Activated CD8-positive, alpha-beta T cell treated with anti-CD3 and anti-CD28 coated beads, Interleukin-2, amount 10 ng/mL, durations not matched to agents 7 days and 5 days (primary cell): ENCODE measurements at places on chromosomes 3 and 15.
A peak's percentile ranks its signal among the peaks of the same experiment; 100 is the strongest.

DNA sequence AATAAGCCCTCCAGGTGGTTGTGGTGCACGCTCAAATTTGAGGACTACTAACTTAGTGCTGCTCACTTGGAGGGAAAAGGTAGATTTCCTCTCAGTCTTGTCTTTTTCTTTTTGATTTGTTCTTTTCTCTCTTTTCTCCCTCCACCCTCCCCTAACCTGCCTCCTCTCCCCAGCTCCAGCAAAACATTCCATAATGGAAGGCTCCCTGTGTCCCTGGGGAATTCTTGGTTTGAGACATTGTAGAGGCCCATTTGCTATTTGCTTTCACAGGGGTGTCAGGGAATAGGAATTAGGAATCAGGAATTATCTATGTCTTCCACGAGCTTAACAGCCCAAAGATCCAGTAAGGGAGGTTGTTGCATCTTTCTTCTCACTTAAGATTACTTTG is 136.8 kb upstream of the UMPS start:
- no peak for DNase-seq
- H3K36me3 ChIP-seq: no peaks in the 10 kb centered on the region
- H3K4me1 ChIP-seq: peaks cover 17% of the 10 kb centered on the region
- no peak overlapping the region for H3K4me3 ChIP-seq

DNA sequence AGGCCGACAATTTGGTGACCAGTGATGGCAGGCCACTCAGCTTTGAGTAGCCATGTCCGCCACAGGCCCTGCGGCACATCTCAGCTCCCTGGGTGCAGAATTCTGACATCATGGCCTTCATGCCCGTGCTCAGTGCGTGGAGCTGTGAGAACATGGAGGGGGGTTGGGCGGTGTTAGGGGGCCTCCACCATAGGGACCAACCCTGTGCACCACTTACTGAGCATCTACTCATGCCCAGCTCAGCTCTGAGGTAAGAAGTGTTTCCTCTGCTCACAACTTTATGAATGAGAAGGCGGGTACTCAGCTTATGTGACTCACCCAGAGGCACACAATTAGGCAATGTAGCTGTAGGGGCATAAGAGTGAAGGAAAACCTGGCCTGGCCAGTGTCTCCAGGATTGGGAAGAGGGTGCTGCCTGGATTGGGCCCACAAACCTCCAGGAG is 10.5 kb downstream of the ACOX2 start:
- no peak overlapping the region for H3K27ac ChIP-seq
- H3K4me1 ChIP-seq: no peaks in the 10 kb centered on the region
- H3K27me3 ChIP-seq: no peaks in the 10 kb centered on the region
- no peaks in the 10 kb centered on the region for H3K36me3 ChIP-seq

DNA sequence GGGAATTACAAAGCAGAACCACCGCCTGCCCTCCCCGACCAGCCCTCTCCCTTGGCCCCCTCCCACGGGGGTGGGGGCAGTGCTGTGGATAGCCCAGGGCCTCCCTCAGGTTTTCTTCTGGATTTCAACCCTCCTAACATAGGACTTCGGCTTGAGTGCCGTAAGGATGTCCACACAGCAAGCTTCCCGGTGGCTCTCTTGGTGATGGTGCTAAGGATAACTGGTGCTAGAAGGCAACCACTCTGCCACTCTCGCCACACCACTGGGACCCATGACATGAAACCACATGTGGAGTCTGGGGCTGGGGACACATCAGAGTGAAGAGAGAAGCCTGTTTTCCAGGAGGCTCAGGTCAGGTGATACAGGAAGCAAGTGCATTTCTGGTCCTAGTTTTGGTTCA is 35.4 kb downstream of the SCN5A start:
- H3K36me3 ChIP-seq: no peaks in the 10 kb centered on the region
- no peak for DNase-seq
- no peak overlapping the region for H3K27ac ChIP-seq
- no peaks in the 10 kb centered on the region for H3K4me1 ChIP-seq
- no peaks in the 10 kb centered on the region for H3K27me3 ChIP-seq
- H3K4me3 ChIP-seq: no peak overlapping the region

GRCh38 chr3:49791571-49791970 is 5.2 kb upstream of the IP6K1 start:
- H3K27me3 ChIP-seq: peaks cover 3% of the 10 kb centered on the region
- no peak overlapping the region for H3K4me3 ChIP-seq
- H3K27ac ChIP-seq: no peak overlapping the region
- DNase-seq: no peak

GRCh38 chr3:107985496-107985895 is 105.3 kb downstream of the CD47 start:
- no peaks in the 10 kb centered on the region for H3K27me3 ChIP-seq
- peaks cover 45% of the 10 kb centered on the region for H3K4me1 ChIP-seq
- H3K27ac ChIP-seq: peak overlapping the region; percentile 84
- H3K36me3 ChIP-seq: peaks cover 2% of the 10 kb centered on the region

GRCh38 chr15:56681113-56681512 is 52.2 kb downstream of the ZNF280D start:
- DNase-seq: no peak
- H3K36me3 ChIP-seq: peaks cover 13% of the 10 kb centered on the region
- H3K27me3 ChIP-seq: no peaks in the 10 kb centered on the region
- H3K27ac ChIP-seq: no peak overlapping the region

- H3K4me3 ChIP-seq: no peak overlapping the region
- no peak overlapping the region for H3K27ac ChIP-seq
These were observed 334.6 kb upstream of the ATP10A start for GRCh38 chr15:26197719-26198118.

DNA sequence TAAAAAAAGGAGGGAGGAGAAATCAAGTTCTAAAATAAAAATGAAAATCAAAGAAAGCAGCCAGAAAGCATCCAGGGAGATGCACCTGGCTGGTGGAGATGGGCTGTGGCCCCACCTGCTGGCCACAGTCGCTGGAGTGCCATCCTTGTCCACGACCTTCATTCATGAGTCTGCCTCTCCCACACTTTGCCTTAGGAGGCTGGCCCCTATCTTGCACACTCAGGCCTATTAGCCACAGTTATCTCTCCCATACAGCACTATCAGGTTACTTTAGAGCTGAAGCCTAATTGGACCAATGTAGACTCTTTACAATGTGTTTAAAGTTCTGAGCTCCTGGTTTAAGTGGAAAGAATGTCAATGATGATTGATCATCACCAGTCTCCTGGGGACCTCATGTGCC is 392.0 kb upstream of the RORA start:
- H3K36me3 ChIP-seq: no peaks in the 10 kb centered on the region
- H3K4me3 ChIP-seq: no peak overlapping the region
- peak; percentile 21 for DNase-seq
- H3K4me1 ChIP-seq: no peaks in the 10 kb centered on the region
- no peak overlapping the region for H3K27ac ChIP-seq
- H3K27me3 ChIP-seq: no peaks in the 10 kb centered on the region

DNA sequence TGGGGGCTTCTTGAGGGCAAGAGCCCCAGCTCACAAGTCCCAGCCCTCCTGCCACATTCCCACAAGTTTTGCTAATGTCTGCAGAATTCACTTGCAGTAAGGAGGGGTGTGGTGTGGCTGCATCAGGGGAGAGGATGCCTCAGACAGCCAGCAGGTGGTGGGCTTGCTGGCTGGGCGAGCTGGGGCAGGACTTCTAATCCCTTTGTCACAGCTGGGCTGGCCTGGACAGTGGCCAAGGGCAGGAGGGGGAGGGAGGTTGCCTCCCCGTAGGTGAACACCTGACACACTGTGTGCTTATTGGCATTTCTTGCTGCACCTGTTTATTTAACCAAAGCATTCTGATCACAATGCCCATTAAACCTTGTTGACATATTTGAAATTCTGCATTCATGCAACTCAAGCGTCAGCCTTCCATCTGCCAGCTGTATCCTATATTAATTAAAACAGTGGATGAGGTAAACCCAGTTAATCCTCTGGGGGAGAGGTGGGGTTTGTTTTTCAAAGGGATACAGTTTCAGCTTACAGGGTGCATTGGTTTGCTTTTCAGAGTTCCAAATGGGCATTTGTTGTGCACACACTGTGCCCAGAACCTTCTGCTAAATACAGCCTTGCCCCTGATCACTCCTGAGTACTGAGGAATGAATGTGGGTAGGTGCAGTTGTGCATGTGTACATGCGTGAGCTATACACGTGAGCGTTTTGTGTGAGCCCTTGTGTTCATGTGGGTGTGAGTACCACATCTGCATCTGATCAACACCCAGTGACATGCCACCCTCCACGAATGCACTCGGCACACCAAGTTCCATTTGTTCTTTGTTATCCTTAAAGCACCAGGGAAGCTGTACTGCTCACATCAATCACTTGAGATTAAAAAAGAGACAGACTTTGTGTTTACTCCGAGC is 268.7 kb downstream of the XXYLT1 start:
- H3K4me1 ChIP-seq: no peaks in the 10 kb centered on the region
- H3K27ac ChIP-seq: no peak overlapping the region
- no peak overlapping the region for H3K4me3 ChIP-seq
- no peaks in the 10 kb centered on the region for H3K36me3 ChIP-seq

DNA sequence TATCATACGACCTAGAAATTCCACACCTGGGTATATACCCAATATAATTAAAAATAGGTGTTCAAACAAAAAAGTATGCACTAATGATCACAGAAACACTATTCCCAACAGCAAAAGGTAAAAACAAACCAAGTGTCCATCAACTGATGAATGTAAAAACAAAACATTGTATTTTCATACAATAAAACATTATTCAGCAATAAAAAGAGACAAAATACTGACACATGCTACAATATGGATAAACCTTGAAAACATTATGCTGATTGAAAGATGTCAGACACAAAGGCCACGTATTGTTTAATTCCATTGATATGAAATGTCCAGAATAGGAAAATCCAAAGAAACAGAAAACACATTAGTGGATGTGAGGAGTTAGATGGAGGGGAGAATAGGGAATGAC is 71.0 kb downstream of the RPL22L1 start:
- no peaks in the 10 kb centered on the region for H3K36me3 ChIP-seq
- no peak overlapping the region for H3K27ac ChIP-seq
- H3K4me1 ChIP-seq: no peaks in the 10 kb centered on the region
- no peak overlapping the region for H3K4me3 ChIP-seq
- peaks cover 25% of the 10 kb centered on the region for H3K27me3 ChIP-seq
- no peak for DNase-seq

DNA sequence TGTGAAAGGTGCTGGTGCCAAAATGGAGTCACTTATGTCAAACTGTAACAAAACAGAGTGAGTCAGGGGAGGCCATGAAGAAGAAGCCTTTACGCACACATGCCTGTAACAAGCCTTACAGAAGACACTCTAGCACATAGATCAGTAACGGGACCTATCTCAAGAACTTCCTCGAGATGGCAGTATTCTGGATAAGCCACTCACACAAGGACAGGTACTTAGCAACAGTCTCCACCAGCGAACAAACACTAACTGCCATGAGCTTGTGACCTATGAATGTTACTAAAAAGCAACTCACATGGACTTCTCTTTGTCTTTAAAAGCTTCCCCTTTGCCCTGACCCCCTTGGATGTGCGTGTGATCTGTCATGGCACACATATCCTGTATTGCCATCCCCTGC is 235.1 kb downstream of the CD47 start:
- no peak for DNase-seq
- H3K27me3 ChIP-seq: peaks cover 2% of the 10 kb centered on the region
- no peaks in the 10 kb centered on the region for H3K36me3 ChIP-seq

DNA sequence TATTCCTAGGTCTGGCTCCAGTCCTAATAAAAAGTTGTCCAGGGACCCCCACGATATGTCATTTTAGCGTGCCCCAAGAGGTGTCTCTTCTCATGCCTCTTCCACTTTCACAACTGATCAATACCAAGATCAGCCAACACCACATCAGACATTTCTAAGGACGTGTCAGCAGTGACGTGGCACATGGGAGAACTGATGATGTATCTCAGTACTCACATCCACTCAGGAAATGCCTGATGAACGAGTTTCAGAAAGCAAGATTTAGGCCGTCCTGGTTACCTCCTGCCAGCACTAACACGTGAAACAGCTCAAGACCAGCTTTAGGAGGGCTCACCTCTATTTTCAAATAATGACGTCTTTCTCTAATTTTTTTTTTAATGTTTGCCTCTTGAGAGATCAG is 19.6 kb downstream of the VGLL4 start:
- peak overlapping the region; percentile 86 for H3K27ac ChIP-seq
- peaks cover 37% of the 10 kb centered on the region for H3K36me3 ChIP-seq
- H3K27me3 ChIP-seq: no peaks in the 10 kb centered on the region
- H3K4me1 ChIP-seq: peaks cover 68% of the 10 kb centered on the region
- peak; percentile 84 for DNase-seq

GRCh38 chr3:135516143-135516542 is 449.4 kb upstream of the PPP2R3A start:
- H3K36me3 ChIP-seq: no peaks in the 10 kb centered on the region
- no peak overlapping the region for H3K27ac ChIP-seq
- no peaks in the 10 kb centered on the region for H3K27me3 ChIP-seq
- H3K4me1 ChIP-seq: no peaks in the 10 kb centered on the region

DNA sequence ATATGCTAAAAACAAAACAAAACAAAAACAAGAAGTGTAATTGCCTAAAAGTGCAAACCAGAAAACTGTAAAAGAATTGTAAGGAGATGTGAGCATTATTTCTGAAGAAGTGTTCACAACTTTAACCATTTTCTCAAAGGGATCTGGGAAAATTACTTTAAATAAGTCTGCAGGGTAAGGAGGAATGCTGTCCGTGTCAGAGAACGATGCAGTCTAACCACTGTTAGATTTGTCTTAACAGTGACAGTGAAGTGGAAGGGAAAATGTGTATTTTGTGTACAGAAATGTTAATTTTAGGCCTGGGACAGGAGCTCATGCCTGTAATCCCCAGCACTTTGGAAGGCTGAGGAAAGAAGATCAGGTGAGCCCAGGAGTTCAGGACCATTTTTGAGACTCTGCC is 95.7 kb downstream of the DLG1 start:
- H3K4me1 ChIP-seq: peaks cover 14% of the 10 kb centered on the region
- DNase-seq: no peak
- no peaks in the 10 kb centered on the region for H3K36me3 ChIP-seq
- no peaks in the 10 kb centered on the region for H3K27me3 ChIP-seq
- H3K27ac ChIP-seq: no peak overlapping the region

DNA sequence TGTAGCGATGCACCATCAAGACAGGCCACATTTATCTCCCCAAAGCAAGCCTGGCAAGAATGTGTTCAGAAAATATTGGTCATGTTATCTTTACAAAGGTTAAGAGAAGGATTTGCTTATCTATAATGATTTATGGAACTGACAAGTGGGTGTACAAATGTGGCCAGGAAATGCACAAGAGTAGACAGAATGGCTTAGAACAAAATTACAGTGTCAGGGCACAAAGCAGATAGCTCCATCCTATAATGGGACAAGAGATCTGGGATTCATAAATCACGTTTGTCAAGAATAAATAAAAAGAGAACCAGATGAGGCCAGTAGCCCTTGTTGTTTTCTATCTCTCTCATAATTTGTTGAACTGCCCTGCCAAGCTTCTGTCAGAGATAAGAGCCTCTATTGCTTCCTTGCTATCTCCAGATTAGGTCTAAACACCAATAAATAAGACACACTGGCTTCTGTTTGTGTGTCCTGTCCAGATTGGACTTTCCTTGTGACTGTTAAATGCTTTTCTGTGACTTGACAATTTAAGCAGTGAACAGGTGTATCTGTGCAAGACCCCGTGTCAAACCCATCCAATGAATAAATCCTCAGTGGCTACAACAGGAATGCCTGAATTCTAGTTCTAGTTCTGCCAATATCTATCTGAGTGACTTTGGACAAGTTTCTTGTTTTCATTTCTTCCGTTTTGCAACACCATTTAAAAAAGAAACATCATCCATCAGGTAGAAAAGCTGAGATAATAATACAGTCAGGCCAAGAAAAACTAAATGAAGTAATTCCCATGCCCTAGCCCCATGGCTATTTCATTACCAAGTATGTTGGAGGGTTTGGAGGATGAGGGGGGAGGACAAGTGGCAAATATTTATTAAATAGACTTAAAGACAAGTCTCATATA is 157.2 kb downstream of the DCLK3 start:
- H3K4me3 ChIP-seq: no peak overlapping the region
- no peak for DNase-seq
